ENCODE measurements at places on chromosomes 2 and 18.

GRCh38 chr2:18831916-18832510 is 242.6 kb upstream of the NT5C1B start:
- no peak for DNase-seq

DNA sequence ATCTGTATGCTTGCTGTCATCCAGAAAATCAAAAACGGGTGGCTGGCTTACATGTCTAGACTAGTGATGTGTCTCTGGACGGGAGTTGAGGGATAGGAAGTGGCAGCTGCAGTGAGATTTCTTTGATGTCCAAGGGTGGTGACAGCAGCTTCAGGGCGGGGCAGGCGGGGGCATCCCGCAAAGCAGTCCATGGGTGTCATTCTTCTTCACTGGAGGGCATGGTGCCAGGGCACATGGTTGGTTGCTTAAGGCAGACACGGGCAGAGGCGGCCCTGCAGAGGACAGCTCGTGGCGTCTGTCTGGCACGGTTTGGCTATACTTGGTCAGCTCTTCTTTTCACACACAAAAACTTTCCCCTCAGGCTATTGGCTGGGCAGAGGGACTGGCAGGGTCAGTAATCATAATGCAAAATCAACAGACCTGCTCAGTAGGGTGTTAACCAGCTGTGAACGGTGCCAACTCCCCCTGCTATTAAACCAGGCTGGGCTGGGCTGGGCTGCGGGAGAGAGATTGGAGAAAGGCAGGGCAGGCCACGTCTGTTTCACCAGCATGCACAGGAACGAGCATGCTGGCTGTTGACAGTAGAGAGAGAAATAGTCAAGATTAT is 63.7 kb downstream of the COL4A3 start:
- DNase-seq: no peak

GRCh38 chr2:142189501-142189900 is 58.7 kb upstream of the LRP1B start:
- DNase-seq: no peak

- no peak for DNase-seq
Measured at GRCh38 chr2:208042041-208042440, 16.7 kb upstream of the PLEKHM3 start.

DNA sequence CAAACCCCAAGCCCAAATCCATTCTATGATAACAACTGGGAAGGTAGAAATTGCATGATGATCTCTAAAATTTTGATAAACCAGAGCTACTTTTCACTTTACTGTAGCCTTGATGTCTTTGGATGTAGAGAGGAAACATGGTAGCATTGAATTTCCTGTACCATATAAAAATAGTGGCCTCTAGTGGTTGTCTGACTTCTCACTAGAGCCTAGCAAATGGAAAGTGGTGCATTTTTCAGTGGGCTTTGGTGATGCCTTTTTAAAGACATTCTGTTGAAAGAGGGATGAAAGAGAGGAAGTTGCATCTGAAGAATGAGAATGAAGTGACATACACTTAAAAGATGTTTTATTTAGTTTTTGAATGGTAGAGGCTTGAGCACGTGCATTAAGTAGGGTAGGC is 662.2 kb downstream of the XIRP2 start:
- DNase-seq: no peak

GRCh38 chr2:104215269-104216161 is 638.4 kb upstream of the POU3F3 start:
- DNase-seq: no peak

- DNase-seq: no peak
Measured at GRCh38 chr2:173021939-173022371, 53.7 kb upstream of the MAP3K20 start.
